Activated T-cell treated with anti-CD3 and anti-CD28 coated beads for 4 hours (primary cell): ENCODE measurements at places on chromosomes 16 and 17.

DNA sequence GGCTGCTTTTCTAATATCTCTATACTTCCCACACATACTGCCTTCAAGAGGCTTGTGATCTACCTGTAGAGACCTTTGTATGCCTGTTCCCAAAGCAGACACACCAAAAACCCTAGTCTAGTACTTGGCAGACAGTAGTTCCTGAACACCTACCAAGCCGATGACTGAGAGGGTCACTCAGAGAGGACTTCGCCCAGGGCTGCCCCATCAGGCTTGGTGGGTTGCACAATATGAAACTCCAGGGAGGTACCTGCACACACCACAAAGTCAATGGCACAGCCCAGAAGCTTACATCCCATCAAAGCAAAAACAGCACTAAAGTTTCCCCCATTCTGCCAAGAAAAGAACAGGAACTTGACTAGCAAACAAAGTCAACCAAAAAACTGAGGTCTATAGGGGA lies 30.3 kb downstream of the ASPA start:
- no peak for DNase-seq

DNA sequence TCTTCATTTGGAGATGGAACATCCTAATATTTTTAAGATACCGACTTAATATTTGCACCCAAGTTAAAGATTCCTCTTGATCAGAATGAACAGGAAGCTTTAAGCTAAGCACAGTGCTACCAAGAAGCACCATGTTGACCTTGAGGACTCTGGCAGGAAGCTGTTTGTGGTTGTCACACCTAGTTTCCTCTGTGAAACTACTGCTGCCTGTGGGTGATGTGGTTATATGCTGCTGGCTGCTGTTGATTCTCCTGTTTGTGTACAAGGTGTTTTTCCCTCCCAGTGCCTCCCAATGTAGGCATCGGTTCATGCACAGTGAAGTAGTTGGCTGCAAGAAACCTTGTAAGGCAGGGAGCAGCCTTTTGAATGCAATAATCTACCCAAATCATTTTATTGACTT lies 23.4 kb downstream of the RBL2 start:
- DNase-seq, result peak; percentile 56

DNA sequence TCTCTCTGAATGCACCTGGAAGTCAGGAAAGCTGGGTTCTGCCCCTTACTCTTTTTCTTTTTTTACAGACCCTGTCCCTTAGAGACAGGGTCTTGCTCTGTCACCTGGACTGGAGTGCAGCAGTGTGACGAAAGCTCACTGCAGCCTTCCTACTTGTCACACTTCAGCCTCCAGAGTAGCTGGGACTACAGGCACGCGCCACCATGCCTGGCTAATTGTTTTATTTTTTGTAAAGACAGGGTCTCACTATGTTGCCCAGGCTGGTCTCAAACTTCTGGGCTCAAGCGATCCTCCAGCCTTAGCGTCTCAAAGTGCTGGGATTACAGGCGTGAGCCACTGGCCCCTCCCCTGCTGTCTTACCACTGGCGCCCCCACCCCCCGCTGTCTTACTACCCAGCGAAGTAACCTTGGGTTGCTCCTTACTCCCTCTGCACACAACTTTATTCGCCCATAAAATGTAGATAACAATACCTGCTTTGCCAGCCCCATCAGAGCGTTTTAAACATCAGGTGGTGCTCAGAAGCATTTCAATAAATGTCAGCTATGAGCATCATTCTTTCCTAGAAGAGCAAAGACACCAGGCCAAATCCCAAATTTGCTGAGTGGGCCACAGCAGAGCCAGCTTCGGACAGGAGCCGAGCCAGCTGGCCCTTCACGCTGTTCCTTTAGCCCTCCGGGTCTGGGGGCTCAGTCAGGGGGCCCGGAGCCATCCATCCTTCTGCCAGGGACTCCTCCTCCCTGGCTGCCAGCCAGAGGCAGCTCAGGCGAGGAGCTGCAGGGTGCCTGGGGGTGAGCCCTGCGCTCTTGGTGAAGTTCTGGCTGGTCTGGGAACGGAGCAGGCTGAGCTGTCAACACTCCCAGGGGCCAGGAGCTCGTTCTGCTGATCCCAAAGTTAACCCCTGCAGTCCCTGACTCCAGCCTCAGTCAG lies 24.4 kb downstream of the SRL start:
- no peak for DNase-seq

DNA sequence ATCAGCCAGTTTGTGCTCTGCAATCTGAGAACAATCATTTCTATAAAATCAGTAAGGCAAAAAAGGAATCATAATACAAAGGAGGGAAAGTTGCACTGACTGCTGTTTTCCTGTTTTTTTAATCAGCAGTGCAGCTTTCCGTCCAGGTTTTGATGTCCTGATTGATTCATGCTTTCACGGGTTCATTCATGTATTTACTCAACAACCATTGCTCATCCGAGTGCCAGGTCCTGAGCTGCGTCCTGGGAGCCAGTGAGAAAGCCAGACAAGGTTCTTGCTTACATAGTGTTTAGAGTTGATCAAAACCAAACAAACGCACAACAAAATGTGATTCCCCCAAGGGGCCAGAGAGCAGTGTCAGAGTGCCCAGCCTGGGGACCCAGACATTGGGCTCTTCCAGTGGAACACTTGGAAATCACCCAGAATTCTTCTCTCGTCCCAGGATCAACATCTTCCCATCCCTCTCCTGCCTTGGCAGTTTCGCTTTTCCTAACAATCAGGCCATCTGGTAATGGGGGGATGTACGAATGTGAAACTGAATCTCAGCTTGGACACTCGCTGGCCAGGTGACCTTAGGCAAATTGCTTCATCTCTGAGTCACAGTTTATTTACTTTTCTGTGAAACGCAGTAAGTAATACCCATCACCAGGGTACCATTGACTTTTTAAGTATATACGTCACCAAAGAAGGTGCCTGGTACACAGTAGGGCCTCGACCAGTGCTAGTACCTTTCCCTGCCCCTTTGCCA lies 13.3 kb upstream of the C1QL1 start:
- no peak for DNase-seq

DNA sequence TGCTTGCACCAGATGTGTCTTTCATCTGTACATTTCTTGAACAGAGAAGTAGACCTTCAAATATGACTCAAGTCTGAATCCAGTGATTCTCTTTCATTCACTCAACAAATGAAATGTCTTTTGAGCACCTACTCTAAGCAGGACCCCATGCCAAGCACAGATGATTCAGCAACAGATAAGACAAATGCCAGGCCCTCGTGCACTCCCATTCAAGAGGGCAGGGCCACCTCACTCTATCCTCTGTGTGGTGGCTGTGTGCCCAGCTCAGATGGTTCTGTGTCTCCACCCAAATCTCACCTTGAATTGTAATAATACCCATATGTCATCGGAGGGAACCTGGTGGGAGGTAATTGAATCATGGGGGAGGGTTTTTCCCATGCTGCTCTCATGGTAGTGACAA lies 74.1 kb upstream of the NKD1 start:
- no peak for DNase-seq

- DNase-seq, result no peak
Measured at GRCh38 chr17:64441772-64442540, 7.0 kb upstream of the MILR1 start.

DNA sequence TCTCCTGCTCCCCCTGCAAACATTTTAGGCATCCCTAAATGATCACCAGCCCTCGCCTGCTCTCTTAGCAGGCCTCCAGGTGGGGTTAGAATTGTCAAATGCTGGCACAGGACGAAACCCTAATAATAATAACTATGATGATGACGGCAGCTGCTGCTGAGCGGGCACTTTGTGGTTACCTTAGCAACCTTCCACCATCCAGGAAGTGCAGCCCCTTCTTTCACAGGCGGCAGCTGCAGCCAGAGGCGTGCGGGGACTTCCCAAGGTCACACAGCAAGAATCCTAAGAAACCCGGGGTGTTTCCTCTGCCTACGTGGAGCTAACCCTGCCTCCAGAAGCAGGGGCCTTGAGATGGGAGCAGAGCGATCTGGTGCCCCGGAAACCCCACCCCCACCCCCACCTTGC lies 22.4 kb upstream of the EIF1 start:
- DNase-seq, result peak; percentile 49

DNA sequence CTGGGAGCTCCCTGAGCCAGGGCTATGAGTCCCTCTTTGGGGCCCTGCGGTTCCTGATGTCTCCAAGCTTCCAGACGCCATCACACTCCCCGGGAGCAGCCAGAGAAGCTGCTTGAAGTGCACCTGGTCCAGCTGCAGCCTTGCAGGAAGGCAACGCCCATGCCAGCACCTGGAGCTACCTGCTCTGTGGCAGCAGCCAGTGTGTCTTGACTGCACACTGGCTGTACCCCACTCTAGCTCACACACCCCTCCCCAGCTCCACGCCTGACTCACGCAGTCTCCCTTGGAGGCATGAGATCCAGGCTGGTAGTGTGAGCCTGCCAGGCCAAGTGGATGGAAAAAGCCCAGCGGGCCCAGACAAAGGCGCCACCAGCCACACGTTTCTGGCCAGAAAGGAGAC lies 63.3 kb downstream of the USP32 start:
- no peak for DNase-seq

- no peak for DNase-seq
Measured at GRCh38 chr16:58026139-58026704, 668 bp downstream of the MMP15 start.

- DNase-seq, result peak; percentile 44
Measured at GRCh38 chr16:68229431-68230175, 6.3 kb downstream of the ESRP2 start.

DNA sequence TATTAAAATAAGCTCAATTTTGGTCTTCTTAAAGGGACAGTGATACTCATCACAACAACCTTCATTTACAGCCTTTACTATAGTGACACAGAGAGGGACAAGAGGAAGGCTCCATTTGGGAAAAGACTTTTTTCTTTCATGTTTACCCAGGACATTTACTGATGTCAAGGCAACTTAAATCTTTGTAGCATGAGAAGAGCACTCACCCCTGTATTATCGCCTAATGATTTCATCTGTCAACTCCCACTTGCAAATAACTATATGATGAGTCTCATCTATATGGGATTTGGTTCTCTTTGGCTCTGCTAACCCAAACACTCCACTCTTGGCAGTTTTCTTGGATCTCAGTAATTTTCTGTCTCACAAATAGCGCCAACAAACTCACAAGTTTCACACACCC lies 24.1 kb downstream of the BLMH start:
- no peak for DNase-seq

GRCh38 chr16:8741636-8742035 lies 55.8 kb downstream of the TMEM186 start:
- no peak for DNase-seq

DNA sequence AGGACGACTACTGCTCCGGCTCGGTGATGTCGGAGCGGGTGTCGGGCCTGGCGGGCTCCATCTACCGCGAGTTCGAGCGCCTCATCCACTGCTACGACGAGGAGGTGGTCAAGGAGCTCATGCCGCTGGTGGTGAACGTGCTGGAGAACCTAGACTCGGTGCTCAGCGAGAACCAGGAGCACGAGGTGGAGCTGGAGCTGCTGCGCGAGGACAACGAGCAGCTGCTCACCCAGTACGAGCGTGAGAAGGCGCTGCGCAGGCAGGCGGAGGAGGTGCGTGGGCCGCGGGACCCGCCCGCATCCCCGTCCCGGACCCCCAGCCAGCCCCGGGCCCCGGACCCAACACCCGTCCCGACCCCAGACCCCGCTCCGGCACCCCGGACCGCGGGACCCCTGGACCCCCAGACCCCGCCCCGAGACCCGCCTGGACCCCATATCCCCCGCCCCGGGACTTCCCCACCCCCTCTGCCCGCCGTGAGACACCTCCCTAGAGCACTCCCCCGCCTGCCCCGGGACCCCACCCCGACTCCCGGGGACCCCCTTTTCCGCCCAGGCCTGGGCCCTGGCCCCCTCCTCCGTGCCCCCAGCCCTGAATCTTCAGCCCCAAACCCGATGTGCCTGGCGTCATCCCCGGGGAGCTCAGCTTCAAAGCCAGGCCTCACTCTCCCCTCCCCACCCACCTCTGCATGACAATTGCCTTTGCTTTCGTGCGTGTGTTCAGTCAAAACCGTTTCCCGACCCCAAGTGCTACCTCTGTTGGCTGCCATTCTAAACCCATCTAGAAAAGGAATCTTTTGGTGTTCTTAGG lies 594 bp downstream of the MAPK8IP3 start:
- DNase-seq, result peak; percentile 49

GRCh38 chr16:74503412-74503811 lies 82.1 kb upstream of the CLEC18B start:
- no peak for DNase-seq

DNA sequence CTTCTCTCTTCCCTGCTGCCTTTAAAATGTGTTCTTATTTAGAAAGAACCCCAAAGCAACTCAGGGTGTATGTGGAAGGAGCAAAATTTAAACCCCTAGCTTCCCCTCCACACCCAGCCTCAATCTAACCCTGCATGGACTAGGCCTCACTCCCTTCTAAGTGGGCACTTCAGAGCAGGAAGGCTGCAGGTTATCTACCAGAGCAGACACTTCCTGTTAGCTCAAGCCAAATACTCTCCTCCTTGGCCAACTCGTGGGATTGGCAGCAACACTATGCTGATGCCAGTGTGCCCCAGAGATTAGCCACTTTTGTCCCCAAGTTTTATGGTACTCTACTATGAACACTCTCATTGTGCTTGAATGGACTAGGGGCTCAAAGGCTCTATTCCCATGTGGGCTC lies 35.6 kb downstream of the CCDC42 start:
- DNase-seq, result no peak

DNA sequence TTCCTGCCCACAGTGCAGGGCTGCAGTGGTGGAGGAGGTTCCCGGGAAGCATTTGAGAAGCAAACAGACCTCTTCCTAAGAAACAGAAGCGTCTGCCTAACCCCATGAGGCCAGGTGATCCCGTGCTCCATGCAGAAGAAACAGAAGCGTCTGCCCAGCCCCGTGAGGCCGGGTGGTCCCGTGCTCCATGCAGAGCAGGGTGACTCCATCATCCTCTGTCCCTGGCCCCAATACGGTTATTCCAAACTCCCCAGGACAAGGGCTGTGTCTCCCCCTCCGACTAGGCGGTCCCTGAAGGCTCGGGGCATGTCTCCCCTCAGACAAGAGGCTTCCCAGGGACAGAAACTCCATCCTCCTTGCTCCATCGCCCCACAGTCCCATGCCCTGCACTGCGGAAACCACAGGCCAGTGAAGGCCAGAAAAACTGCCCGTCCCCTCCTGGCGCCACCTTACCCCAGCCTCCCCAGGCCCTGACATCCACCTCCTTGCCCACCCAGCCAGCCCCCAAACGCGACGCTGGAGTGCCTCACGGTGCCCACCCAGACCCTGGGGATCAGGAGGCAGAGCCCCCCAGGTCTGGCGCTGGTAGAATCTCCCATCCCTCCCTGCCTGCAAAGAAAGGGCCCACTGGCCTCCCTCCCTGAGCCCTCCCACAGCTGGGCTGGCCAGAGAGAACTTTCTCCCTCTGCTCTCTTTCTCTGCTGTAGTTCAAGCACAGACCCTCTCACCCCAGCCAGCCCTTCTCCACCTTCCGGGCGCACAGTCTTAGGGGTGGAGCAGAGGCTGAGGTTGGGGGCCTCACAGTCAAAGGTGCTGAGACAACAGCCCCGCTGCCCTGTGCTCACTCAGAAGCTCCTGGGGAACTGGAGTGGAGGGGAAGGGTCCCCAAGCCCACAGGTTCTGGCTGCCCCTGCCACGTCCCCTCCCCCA lies 30.6 kb upstream of the KRT17 start:
- DNase-seq, result no peak
